ENCODE measurements at places on chromosomes 4 and X.

DNA sequence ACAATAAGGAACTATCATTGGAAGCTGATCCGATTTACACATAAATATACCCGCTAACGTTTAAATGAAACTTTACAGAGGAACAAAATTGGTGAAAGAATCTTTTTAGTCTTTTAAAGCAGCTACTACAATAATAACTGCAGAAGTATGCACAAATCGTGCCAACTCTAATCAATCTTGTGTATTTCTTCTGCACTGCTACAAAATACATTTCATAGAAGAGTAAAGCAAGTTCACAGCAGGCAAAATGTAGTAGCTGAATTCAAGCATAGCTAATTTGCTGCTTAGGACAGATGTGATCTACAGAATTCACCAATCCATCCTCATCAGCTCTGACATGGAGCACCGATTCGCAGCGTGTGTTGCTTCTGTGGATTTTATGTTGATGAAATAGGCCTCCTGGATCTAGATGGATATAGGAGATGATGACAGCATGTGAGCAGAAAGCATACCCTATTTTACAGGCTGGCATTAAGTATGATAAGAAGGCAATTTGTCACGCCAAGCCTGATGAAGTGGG is 367.3 kb upstream of the FGF13 start:
- no peak for DNase-seq

DNA sequence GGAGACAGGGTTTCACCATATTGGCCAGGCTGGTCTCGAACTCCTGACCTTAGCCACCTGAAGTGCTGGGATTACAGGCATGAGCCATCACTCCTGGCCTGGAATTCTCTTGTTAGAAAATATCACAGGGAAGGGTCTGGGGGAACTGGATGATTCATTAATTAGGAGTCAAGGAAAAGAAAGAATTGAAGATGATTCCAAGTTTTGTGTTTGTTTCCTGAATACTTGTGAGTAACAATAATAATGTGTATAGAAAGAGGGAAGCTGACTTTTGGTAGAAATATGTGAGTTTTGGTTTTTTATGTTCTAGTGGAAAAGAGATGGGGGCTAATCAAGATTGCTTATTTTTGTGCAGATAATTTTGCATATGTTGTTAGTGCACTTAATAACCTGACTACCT is 77.3 kb upstream of the CLNK start:
- DNase-seq, result no peak

DNA sequence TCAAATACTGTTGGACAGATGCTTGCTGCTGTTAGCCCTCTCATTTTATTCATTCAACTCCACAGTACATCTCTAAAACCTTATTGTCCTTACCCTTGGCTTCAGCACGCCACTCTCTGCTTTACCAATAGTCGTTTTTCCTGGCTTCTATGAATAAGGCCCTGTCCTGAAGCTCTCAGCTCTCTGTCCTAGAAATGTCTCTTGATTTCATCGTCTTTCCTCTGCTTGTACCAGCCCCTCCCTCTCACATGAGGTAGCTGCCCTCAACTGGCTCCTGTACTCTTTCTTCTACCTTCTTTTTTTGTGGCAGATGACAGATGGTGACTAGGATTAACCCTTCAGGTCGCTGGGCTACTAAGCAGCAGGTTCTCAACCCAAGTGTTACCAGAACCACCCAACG is 11.4 kb downstream of the ADGRA3 start:
- peak; percentile 32 for DNase-seq

GRCh38 chr4:10033191-10033881 is 12.0 kb upstream of the SLC2A9 start:
- no peak for DNase-seq

- DNase-seq, result peak; percentile 4
Measured at GRCh38 chrX:17788439-17788838, 51.1 kb downstream of the SCML1 start.

DNA sequence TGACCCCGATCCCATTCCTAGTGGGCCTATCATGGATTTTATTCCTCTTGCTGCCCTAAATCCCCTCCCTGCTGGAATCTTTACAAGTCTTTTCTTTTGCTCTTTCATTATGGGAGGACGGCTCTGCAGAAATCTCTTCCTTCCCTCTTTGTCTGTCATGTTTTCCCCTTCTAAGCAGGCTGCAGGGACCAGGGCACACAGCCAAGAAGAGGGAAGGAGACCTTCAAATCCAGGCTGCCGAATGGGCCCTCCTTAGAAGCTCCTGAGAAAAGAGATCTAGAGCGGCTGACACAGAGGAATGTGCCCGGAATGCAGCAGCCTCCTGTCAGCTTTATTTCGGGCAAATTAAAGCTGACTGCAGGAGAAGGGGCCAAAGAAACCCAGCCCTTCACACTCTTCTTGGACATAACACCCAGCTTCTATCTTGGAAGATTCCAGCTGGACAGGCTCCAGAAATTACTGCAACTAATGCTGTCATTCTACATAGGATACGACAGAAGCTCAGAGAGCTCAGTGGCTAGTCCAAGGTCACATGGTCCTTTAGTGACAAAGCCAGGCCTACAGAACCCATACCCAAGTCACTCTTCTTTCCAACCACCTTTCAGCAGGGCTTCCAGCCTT is 187.8 kb upstream of the NHS start:
- peak; percentile 4 for DNase-seq

- no peak for DNase-seq
Measured at GRCh38 chrX:16838202-16839066, 31.7 kb downstream of the RBBP7 start.

- peak; percentile 22 for DNase-seq
Measured at GRCh38 chrX:110454336-110454735, 95.7 kb downstream of the RTL9 start.

DNA sequence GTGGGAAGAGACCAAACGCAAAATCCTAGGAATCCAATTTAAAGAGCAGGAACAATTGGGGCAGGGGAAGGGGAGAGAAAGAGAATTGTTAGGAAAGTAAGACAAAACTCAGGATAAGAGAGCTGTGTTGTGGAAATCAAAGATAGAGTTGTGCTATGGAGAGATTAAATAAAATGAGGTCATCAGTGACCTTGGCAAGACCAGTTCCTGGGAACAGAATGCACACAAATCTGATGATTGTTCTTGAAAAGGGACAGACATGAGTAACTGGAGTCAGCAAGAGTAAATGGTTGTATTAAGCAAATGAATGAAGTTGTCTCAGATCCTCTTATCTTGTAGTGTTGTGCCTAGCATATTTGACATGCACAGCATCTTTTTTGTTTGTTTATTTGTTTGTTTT is 267.4 kb downstream of the IL1RAPL1 start:
- peak; percentile 21 for DNase-seq

DNA sequence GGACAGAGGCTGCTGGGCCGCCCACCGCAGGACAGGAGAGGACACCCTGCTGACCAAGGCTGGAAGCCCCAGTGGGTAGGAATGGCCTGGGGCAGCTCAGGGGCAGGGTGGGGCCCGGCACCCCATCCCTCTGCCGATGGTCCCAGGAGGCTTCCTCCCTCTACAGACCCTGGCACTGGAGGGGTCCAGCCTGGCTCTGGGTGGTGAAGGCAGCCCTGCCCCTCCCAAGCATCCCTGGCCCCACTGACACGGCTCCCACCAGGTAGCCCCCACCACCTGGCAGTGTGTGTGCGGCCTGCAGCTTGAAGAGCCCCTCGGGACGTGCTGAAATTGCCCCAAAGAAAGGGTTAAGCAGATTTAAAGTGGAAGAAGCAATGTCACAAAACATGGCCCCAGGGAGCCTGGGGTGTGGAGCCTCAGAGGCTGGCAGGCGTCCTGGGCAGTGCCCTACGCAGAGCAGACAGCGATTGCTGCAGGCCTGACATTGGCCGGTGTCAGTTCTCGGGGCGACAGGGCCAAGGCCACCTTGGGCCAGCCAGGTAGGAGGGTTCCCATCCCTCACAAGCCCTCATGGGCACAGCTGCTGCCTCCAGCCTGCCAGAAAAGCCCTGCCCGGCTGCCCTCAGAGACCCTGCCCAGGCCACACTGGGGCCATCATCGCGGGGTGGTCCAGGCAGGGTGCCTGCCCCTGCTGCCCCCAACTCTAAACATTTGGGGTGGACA is 80.5 kb downstream of the FAM53A start:
- no peak for DNase-seq

DNA sequence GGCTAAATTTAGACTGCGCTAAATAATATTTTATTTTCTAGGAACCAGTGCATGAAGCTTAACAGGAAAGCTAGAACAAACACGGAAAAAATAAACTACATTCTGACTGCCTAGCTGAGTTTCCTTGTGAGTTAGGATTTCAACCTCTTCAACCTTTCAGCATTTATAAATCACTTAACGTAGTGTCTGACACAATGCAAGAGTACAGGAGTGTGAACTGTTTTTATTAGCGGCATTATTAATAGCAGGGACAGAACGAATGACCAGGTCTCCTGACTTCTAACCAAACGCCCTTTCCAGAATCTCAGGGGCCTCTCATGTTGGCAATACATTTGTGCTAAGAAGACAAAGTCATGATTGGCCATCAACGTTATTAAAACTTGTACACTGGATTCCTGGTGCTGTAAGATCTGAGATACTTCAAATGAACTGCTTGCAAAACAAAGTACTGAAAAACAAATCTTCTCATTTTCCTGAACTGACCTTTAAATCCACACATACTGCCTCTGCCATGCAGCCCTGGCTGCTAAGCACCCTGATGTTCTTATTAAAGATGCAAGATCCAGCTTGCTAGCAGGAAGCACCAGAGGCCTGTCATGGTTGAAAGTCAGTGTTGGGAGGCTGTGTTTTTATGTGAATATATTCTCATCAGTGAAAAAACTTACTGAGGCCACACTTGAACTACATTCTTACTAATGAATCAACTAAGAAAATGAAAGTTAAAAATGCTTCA is 380.4 kb upstream of the CPEB2 start:
- DNase-seq, result no peak

DNA sequence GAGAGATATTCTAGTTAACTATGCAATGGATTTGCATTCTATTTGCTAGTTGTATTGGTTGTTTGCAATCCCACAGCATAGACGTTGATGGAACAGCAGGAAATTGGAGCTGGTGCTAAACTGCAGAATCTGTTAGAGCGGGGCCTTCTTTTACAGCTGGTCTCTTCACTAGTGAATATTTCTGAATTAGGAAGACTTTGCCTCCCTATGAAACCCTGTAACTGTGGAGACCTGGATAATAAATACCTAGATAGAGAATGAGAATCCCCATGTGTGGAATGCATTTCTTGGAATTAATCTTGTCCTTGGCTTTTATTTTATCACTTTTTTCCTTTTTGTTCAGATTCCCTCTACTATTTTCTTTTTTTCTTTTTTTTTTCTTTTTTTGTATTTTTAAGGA is 109.7 kb downstream of the SHROOM3 start:
- no peak for DNase-seq

GRCh38 chrX:10110316-10110935 is 46.3 kb upstream of the CLCN4 start:
- no peak for DNase-seq

DNA sequence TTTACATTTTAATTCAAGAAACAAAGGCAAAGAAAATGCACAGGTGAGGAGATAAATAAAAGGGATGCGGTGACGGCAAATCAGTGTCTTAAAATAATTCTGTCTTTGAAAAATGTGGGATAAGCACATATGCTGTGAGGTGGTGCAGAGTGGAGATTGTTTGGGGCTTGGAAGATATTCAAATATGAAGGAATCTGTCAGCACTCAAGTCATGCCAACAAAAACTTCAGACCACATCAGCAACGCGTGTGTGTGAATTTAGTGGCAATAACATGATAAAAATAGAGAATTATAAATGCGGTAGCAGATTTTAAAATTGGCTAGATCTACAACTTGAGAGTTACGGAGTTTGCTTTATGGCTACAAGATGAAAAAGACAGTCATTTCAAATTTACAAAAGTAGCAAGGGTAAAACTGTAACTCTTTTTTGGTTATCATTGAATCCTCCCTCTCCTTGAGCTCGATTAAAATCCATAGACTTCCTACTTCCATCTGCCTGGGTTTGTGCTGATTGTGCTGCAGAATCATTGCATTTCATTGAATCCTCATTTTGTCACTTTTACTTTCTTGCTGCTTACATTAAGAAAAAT is 71.5 kb upstream of the VCX2 start:
- no peak for DNase-seq

GRCh38 chr4:124817531-124817930 is 105.0 kb upstream of the ANKRD50 start:
- DNase-seq, result no peak

GRCh38 chr4:16655111-16655510 is 243.3 kb downstream of the LDB2 start:
- DNase-seq, result no peak

DNA sequence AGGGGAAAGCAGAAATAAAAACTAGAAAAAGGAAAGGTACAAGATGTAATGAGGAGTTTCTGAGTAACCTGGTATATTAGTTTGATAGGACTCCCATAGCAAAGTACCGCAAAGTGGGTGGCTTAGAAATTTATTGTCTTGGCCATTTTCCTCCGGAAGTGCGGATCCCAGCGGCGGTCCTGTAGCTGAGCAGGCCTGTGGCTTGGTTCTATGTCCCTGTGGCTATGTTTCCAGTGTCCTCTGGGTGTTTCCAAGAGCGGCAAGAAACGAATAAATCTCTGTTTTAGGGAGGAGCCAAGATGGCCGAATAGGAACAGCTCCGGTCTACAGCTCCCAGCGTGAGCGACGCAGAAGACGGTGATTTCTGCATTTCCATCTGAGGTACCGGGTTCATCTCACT is 44.0 kb upstream of the LDB2 start:
- DNase-seq, result no peak

- no peak for DNase-seq
Measured at GRCh38 chr4:14434916-14435315, 567.4 kb upstream of the CPEB2 start.

DNA sequence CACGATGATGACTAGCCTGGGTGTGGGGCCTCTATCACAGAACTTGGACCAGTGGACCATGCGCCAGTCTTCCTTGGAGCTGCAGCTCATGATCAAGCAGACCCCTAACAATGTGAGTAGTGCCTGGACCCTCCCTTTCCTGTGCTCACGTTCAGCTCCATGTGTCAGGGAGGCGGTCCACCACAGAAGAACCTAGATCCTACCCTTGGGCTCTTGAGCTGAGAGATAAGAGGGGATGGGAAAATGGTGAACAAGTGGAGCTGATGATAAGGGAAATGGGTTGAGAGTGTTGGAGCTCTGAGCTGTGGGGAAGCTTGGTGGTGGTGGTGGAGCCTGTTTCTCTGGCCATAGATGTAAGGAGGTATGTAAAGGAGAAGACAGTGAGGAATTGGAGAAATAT is 13.1 kb downstream of the MED12 start:
- DNase-seq, result no peak

- DNase-seq, result no peak
Measured at GRCh38 chrX:150766351-150767044, 73.3 kb downstream of the MTMR1 start.

GRCh38 chrX:107716118-107716684 is 59.4 kb downstream of the TSC22D3 start:
- DNase-seq, result no peak

DNA sequence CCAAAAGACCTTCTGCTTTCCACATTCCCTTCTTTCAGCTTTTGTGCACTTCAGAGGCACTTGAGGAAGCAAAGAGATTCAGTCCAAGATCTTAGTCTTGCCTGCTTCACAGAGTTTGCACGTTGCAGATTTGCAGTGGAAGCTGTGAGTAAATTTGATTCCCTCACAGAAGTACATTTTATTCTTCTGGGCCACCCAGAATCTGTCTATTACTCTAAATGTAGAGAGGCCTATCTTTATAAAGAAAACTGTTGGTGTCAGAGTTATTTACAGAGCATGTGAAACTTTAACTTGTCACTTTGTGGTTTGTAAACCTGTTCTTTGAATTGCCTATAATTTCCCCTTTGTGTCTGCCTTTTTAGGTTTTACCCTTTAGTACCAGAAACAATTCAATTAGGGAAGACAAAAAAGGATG is 15.5 kb downstream of the SPRY1 start:
- no peak for DNase-seq

GRCh38 chr4:123809864-123810263 is 413.3 kb downstream of the SPRY1 start:
- DNase-seq, result no peak

GRCh38 chr4:24114444-24114843 is 224.6 kb upstream of the PPARGC1A start:
- no peak for DNase-seq

All from pons (tissue), 1 donor.